Urinary bladder (tissue), 4 donors: ENCODE measurements at places on chromosomes 4 and X.

DNA sequence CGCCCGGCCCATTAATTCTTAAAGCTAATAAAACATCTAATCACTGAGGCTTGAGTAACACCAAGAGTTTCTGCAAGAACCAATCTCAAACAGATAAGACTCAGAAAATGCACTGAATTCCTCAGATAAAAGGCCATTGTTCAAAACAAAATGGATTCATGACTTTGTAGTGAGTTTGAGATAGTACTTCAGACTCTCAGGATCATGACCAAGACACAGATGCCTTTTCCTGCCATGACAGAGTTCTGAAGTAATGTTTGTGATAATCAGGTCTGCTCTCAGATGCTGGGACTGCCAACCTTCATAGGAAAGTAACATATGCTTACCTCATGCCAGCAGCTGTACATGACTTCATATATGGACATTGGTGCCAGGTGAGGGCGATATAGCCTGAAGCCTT lies 54.6 kb downstream of the NIPAL1 start:
- no peak for DNase-seq

DNA sequence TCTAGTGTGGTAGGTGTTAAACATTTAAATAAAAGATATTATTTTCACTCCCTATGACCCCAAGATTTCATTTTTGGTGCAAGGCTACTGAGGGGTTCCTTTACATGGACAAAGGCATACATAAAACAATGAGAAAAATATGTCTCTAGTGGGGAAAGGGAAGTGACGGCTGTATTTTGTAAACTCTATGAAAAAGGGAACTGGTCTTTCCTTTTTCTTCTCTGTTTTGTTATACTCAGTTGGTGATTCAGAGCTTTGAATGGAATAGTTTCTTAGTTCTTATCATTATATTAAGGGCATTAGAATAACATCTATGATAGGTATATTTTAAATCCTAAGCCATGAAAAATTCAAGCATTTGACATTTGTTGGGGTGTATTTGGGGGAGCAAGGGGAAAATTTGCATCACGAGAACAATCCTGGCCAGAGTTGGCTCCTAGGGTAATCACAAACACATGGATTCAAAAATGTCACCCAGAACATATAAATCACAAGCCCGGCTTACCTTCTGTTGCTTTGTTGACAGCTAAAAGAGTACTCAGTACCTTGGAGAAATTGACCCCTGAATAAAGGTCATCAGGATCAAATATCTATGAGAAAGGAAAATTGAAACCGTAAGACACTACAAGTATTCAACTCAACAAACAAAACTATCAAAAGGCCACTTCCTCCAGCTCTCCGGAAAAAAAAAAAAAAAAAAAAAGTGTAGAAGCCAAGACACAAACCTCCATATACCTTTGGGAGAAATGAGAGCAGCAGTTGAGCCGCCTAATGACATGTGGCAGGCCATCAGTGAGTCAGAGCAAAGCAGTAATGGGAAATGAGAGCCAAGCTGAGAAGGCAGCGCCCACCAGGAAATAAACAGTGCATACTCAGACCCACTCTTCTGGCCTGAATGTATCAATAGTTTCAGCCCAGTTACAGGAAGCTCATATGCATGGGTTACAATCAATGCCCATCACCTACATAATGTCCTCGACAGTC lies 33.4 kb downstream of the ARHGEF6 start:
- DNase-seq, result no peak

DNA sequence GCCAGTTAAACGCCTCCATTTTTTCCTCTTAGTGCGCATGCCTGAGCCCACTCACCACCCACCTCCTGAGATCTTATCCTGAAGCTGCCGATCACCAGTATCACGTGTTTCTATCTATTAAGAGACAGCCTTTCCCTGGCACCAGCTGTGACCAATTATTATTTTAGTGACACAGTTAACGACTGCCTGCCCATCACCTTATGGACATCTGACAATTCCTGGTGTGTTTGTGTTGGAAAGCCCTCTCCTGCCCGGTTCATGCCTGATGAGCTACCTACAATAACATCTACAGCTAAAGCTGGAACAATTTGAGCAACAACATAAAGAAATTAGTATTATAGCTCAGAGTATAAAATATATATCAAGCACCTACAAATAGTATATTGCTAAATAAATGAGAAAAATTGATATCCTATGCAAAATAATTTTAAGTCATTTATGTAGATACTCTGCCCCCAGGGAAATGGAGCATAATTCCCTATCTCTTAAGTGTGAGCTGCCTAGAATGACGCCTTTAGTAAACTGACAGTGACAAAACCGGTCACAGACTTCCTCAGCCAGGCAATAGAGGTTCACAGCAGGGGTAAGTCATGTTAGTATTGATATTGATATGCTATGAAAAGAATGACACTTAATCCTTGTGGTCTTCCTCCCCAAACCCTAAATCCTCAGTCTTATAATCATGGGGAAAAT lies 862.2 kb downstream of the TRAM1L1 start:
- no peak for DNase-seq

- no peak for DNase-seq
These were observed 73.9 kb downstream of the QRFPR start for GRCh38 chr4:121306931-121307330.

DNA sequence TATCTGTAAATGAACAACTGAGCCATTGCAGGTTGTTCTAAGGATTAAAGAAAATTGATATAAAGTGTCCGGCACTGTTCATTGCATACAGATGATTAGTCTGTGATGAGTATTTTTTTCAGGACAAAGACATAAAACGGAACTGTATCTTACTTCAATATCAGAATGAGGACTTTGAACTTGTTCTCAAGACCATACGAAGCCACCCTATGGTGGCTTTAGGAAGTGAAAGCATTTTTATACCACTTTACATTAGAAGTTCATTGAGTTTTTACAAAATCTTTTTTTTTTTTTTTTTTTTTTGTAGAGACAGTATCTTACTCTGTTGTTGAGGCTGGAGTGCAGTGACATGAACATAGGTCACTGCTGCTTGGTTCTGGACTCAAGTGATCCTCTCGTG lies 45.2 kb upstream of the TRIM2 start:
- no peak for DNase-seq

- no peak for DNase-seq
These were observed 971.6 kb upstream of the INTU start for GRCh38 chr4:126661194-126661593.

- no peak for DNase-seq
These were observed 181.8 kb upstream of the MAOA start for GRCh38 chrX:43474321-43474720.

DNA sequence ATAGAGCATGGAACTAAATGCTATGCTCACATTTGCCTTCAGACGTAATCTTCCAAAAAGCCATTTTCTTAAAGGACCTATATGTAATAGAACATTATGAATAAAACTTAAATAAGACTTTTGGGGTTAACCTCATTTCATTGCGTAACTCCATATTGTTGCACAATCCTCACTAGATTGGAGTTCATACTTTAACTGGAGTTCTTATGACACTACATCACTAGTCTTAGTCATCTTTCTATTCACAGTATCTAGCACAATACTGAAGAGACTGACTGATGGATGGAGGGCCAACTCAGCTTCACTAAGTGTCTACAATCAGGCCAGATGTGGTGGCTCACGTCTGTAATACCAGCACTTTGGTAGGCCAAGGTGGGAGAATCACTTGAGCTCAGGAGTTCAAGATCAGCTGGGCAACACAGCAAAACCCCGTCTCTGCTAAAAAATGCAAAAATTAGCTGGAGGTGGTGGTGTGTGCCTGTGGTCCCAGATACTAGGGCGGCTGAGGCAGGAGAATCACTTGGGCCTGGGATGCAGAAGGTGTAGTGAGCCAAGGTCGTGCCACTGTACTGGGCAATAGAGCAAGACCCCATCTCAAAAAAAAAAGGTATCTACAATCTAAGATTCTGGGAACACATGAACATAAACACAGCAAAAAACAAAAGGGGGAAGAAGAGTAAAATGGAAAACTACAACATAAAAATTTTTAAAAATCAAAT lies 80.8 kb upstream of the MAB21L2 start:
- no peak for DNase-seq

- no peak for DNase-seq
These were observed 34.1 kb downstream of the FHDC1 start for GRCh38 chr4:152970102-152970820.
